ENCODE measurements at places on chromosomes 6 and 20.

- no peak for DNase-seq
These were observed 13.9 kb upstream of the IPCEF1 start for GRCh38 chr6:154370545-154370944.

- no peak for DNase-seq
These were observed 232.0 kb downstream of the PTPRT start for GRCh38 chr20:42957704-42958095.

GRCh38 chr20:44137266-44137801 is 49.7 kb downstream of the JPH2 start:
- DNase-seq = no peak

GRCh38 chr6:20708367-20709124 is 174.3 kb downstream of the CDKAL1 start:
- DNase-seq = no peak

- no peak for DNase-seq
These were observed 584.2 kb downstream of the BCKDHB start for GRCh38 chr6:80690551-80691131.

- no peak for DNase-seq
These were observed 8.4 kb downstream of the CYP21A2 start for GRCh38 chr6:32046450-32047083.

DNA sequence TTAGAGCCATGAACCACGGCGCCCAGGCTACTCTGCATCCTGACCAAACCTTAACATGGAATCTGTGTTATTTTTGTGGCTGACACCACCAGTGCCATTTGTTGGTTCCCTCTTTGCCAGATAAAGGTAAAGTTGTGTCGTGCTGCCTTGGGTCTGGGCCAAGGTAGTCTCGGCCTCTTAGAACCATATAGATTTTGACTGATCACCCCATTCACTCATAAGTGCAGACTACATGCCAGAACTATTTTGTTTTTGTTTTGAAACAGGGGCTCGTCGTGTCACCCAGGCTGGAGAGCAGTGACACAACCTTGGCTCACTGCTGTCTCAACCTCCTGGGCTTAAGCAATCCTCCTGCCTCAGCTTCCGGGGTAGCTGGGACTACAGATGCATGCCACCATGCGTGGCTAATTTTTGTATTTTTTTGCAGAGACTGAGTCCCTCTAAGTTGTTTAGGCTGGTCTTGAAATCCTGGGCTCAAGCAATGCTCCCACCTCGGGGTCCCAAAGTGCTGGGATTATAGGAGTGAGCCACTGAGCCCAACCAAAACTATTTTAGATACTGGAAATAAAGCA is 19.2 kb upstream of the RIPOR3 start:
- DNase-seq = no peak

DNA sequence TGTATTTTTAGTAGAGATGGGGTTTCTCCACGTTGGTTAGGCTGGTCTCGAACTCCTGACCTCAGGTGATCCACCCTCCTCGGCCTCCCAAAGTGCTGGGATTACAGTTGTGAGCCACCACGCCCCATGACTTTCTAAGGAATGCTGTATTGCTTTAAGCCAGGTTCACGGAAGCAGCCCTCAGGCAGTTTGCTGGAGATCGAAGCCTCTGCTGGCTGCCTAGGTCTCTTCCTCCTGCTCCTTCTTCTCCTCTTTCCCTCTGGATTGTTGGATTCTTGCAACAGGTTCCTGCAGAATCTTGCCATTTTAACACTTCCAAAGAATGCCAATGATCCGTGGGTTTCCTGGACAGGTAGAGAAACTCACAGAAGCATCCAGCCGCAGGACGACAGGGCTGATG is 29.3 kb upstream of the B4GALT5 start:
- no peak for DNase-seq

DNA sequence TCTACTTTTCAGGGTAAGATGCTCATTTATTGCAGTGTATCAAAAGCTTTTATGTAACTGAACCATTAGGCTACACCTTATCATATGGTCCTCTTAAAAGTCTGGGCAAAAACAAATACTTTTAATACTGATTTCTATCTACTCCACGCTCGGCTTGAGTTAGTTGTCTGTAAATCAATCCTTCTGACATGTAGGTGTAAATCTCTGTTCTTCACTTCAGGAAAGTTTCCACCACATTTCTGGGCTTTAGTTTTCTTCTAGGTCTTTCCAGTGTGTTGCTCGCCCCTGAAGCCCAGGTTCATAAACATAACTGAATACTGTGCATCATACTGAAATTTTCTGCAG is 89.2 kb upstream of the RNF217 start:
- DNase-seq = no peak

GRCh38 chr6:144477396-144477795 is 192.3 kb downstream of the UTRN start:
- DNase-seq = no peak

GRCh38 chr6:169894377-169894960 is 143.0 kb downstream of the ERMARD start:
- DNase-seq = no peak

DNA sequence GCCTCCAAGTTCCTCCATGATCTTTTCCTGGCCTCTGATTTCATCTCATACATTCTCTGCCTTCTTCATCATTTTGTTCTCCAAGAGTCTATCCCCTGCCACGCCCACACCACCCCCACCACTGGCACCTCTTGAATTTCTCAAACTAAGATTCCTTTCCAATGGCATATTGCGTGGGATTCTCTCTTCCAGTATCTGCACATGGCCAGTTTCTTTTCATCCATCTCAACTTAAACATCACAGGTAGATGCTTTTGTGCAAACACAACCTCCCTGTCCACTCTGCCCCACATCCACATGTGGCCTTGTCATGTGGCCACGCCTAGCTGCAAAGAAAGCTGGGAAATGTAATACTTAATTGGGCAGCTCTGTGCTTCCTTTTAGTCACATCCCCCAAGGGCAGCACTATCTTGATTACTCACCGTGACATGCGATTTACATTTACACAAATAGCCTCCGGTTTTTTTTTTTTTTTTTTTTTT is 33.4 kb upstream of the ZMYND8 start:
- DNase-seq = no peak

DNA sequence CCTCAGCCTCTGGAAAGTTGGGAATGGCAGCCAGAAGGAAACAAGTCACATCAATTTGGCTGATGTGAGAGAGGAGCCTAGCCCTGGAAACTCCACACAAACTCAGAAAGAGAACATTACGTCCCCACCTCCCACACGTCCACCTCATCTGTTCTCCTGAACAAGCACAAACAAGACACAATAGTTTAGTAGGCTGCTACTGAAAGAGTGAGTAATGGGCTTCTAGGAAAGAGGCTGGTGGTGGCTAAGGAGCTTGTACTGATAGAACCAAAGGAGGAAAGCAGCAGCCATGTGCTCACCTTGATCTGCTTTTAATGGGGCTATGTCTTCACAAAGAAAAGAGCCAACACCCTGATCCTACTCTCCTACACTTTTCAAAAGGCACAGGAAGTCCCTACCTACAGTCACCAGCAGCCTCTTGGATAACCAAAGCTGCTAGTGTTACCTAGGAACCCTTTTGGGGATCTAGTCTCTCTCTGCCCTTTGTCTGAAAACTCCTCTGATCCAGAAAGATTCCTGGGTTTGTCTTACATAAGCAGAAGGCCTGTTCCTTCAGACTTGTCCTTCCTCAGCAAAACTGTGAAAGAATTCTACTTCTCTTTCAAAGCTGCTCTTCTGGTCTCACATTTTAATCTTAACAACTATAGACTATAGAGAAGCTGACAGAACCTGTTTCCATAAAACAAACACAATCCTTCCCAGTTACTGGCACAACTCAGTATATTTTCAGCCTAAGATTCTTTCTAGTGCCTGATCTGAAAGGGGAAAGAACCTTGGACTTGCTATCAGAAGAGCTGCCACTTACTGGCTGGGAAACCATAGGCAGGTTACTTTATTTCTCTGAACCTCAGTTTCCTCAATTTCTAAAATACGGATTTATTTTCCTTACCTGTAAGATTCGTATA is 3.1 kb downstream of the PLAGL2 start:
- no peak for DNase-seq

DNA sequence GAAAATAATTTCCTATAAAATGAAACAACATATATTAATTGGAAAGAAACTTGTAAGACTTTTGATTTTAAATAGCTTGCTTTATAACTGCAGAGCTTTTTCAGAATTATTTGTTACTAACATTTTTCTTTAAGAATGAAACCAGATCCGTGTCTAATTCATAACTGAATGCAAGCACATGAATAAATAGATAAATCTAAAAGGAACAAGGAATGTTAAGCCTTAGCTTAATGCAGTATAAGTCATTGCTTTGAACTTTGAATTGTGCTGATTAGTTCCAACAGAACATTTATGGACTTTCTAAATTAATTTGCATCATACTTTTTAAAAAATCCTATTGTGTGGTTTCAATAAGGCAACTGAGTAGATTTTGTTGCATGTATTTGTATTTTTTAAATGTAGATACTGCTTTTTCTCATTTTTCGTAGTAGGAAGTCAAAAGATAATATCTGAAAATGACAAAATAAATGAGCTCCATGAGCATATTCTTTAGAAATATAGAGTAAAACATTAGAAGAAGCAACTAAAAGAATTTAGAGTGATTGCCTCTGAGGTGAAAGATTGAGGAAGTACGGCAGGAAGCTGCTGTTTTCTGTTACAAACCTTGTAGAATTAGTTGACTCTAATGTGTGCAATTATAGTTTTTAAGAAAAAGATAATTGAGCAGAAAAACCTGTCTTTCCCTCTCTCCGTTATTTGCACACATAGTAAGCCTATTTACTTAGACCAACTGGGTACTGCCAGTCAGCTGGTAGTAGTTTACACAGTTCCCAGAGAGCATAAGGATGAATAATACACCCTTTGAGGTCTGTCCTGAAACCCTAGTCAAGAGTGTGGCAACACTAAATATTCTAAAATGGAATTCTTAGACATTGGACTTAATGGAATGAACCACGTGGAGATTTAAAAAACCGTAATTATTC is 32.6 kb upstream of the SLC35D3 start:
- no peak for DNase-seq

- no peak for DNase-seq
These were observed 109.6 kb downstream of the RTN4IP1 start for GRCh38 chr6:106519460-106520394.

DNA sequence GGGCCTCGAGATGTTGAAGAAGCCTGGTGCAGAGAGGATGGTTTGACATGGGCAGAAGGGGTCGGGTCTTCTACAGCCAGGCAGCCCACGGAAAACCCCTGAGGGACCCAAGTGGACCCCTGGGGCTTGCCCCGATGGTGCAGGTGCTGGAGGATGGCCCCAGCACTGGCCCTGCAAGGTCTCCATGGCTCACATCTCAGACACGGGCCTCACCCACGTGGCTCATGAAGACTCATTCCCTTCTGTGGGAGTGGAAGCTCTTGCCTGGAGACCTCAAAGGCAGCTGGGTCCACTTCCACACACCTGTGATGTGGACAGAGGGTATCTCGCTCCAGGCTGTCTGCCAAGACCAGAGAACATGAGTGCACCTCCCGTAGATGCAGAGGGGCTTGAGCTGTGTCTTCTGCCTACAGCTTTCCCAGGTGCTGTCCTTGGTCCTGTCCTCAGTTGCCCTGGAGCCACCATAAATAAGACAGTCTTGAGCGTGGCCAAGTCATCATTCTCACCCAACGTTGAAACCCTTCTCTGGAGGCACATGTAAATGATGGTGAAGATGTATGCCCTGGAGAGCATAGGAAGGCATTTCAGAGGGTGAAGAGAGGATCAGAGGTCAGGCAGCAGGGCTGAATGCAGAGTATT is 108.0 kb downstream of the SYNDIG1 start:
- DNase-seq = no peak

- DNase-seq = no peak
These were observed 855.9 kb upstream of the MANEA start for GRCh38 chr6:94721459-94721858.

DNA sequence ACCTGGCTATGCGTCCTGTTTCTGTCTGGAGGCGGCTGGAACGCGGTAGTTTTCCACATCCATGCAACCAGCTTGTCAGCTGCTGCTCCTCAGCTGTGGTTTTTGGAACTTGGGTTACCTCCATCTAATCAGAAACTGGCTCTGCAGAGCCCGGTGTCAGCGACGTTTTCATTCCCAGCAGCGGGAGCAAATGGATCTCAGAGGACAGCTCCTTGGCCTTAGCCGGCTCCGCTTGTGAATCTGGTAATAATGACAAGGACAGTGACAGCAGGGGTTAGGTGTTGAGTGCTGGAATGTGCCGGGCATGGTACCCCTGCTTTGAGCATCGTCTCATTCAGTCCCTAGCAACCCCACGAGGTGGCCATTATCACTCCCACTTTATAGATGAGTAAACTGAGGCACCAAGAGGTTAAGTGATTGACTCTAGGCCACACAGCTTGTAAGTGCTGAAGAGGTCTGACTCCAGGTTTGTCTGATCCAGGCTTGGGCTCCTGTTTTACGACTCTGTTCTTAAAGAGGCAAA is 1.3 kb downstream of the SLCO4A1 start:
- no peak for DNase-seq

DNA sequence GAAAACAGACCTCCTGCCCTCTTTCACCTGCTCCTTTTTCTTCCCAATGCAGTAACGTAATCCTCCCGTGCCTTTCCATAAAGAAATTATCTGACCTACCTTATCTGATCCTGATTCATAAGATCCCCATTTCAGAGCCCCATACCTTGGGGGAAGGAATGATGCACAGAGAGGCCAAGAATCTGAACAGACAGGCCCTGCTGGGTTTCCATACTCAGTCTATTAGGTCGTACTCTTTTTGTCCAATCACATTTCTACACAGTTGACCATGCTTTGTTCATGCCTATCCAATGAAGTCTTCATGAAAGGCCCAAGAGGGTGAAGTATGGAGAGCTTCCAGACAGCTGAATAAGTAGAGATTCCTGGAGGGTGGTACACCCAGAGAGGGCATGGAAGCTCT is 25.3 kb downstream of the SRPK1 start:
- no peak for DNase-seq

GRCh38 chr6:133546098-133546497 is 304.9 kb downstream of the EYA4 start:
- no peak for DNase-seq

- no peak for DNase-seq
These were observed 68.1 kb downstream of the HFE start for GRCh38 chr6:26155061-26155930.

GRCh38 chr20:62644044-62644795 is 1.9 kb downstream of the SLCO4A1 start:
- DNase-seq = no peak

DNA sequence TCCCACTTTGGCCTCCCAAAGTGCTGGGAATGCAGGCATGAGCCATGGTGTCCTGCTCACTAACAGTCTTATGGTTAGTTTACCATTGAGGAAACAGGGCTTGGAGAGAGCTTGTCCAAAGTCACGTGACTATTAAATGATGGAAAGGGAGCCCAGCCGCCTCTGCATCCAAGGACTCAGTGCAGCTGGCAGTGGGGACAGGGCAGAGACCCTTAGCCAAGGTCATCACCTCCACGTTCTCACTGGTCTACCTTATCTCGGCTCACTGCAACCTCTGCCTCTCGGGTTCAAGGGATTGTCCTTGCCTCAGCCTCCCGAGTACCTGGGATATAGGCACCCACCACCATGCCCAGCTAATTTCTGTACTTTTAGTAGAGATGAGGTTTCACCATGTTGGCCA is 109.3 kb downstream of the SLC23A2 start:
- no peak for DNase-seq

- no peak for DNase-seq
These were observed 35.0 kb upstream of the ZFAND3 start for GRCh38 chr6:37784585-37784967.

Data from NCI-H2107 (cell line).